ENCODE measurements at places on chromosomes 2 and 18.

- no peak for DNase-seq
Measured at GRCh38 chr18:5122272-5122671, 74.8 kb downstream of the AKAIN1 start.

DNA sequence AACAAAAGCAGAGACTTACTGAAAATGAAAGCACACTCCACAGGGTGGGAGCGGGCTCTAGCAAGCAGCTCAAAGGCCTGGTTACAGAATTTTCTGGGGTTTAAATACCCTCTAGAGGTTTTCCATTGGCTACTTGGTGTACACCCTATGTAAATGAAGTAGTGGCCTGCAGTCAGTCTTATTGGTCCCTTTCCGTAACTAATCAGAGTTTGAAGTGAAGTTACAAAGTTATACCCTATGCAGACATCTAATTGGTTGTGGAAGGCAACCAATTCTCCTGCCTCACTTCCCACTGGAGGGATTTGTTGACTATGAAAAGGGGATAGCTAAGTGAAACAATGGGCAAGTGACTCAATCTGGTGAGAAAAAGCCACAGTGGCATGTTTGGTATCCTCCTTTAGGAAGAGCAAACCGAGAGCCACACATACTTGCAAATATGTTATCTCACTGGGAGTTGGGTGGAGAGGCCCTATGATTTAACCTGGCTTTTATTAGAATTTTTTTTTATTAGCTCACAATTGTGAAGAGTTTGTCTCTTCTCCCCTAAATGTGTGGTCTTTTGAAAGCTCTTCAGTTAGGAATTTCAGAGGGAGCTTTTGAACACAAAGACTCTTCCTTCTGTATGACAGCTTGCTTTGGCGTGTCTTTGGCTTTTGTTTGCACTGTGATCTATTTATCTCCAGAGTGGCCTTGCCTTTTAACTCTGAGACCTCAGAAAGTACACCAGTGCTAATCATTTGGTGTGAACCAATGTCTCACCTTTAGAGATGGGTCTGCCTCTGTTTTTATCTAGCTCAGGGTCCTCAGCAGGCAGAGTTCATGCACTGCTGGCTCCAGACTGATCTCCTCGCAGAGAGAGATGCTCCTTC is 69.6 kb downstream of the MAP4K4 start:
- DNase-seq, result no peak

DNA sequence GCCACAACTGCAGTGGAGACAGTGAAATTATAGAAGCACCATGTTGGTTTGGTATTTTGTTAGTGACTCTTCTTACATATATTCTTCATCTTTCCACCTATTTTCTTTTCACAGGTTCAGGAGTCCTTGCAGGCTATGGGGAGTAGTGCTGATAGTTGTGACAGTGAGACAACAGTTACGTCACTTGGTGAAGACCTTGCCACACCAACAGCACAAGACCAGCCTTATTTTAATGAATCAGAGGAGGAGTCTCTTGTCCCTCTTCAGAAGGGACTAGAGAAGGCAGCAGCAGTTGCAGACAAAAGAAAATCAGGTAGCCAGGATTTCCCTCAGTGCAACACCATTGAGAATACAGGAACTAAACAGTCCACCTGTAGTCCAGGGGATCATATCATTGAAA is 23.6 kb downstream of the ITPRID2 start:
- no peak for DNase-seq

GRCh38 chr2:42856891-42857632 is 64.7 kb upstream of the HAAO start:
- no peak for DNase-seq

DNA sequence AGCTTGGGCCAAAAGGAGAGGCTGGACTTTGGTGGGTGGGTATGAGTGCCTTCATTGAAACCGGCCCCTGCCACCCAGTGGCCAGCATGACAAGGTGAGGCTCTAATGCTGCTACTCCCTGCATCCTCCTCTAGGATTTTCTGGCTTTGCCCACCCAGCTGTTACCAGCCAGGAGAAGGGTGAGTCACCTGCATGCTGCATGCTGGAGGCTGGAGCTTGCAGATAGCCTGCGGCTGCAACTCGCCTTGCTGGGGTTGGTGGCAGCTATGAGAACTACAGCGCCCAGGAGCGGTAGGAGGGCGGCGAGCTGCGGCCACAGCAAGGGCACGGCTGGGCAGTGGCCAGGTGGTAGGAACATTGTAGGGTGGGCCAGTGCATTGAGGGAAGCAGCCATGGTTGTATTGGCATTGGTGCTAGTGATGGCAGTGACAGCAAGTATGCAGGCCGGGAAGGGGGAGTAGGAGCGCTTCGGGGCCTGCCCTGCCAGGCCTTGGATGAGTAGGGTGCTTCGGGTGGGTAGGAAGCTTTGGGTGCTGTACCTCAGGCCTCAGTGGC is 75.4 kb upstream of the SLC35G4 start:
- DNase-seq, result no peak

GRCh38 chr2:99127981-99128380 is 13.5 kb upstream of the C2orf15 start:
- no peak for DNase-seq

GRCh38 chr2:149611100-149611820 is 23.7 kb upstream of the MMADHC start:
- no peak for DNase-seq

GRCh38 chr2:108933691-108934117 is 55.3 kb downstream of the EDAR start:
- no peak for DNase-seq
